ENCODE measurements at places on chromosomes 11 and 22.
A peak's percentile ranks its signal among the peaks of the same experiment; 100 is the strongest.

- DNase-seq, result no peak
Measured at GRCh38 chr11:73981051-73981805, 1.4 kb downstream of the UCP2 start.

DNA sequence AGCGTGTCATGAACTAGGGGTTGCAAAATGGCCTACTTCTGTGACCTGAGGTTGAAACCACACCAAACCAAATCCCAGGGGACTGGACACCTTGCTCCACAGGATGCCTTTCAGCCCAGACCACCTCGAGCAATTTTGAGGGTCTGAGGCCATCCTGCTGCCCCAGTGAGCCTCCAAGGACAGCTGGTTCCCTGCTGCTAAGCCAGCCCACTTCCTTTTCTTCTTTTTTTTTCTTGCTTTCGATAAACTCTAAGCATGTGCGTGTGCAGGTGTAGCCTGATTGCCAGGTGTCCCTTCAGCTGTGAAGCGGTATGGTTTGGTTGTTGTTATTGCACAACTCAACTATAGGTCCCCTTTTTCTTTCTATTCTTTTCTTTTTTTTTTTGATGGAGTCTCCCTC is 2.7 kb downstream of the CRYBB1 start:
- no peak for DNase-seq

DNA sequence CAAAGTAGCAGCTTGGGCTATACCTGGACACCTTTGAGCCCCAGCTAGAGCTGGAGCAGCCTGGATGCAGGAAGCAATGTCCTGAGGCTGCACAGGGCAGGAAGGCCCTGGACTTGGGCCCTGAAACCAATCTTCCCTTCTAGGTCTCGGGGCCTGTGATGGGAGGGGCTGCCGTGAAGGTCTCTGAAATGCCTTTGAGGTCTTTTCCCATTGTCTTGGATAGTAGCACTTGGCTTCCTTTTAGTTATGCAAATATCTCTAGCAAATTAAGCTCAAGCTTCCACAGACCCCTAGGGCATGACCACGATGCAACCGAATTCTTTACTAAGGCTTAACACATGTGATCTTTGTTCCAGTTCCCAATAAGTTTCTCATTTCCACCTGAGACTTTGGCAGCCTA is 40.0 kb downstream of the LINC01488 start:
- DNase-seq, result no peak

GRCh38 chr22:50270666-50271394 is 650 bp upstream of the MAPK11 start:
- DNase-seq, result peak; percentile 80

- no peak for DNase-seq
Measured at GRCh38 chr22:46230262-46230901, 19.7 kb downstream of the CDPF1 start.

DNA sequence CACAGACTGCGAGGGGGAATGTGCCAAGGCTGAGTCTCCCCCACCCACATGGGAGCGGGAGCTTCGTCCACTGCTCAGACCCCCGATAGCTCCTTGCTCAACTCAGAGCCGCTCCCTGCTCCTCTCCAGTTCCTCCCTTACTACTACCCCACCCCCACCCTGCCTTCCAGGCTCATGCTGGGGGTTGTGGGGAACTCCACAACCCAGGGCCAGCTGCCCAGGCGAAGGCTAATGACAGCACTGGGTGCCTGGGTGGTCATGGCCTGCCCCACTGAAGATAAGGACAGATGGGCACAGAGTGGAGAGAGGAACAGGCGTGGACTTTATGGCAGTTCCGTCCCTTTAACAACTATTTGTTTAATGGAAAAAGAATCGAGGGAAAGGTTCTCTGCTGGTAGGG is 73.7 kb downstream of the PDE2A start:
- DNase-seq, result no peak

- no peak for DNase-seq
Measured at GRCh38 chr11:119589001-119589400, 140.0 kb downstream of the NECTIN1 start.

GRCh38 chr11:111734954-111735261 is 31.3 kb downstream of the PPP2R1B start:
- DNase-seq, result no peak

- DNase-seq, result no peak
Measured at GRCh38 chr11:64229744-64230170, 591 bp upstream of the DNAJC4 start.

GRCh38 chr11:76282172-76282571 is 75.9 kb upstream of the WNT11 start:
- DNase-seq, result no peak

DNA sequence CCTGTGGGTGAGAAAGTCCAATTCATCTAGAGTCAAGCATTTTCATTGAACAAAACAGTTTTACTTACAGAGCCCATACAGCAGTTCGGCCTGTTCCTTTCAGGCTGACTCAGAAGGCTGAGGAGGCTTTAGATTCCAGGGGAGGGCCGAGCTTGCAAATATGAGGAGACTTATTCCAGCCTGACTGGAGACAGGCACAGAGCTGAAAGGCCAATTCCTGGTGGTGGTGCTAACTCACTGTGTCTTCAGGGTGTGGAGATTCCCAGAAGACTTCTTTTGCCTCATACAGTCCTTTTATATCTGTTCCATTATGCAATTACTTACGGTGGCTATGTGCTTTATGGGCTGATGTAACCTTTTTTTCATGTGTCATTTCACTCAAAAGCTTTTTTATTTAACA is at the start of gene OR51E2:
Gene OR51E2 (minus strand): TSS at position 269 of the 400 bp plus-strand sequence. CDS start 15,142 bp downstream, outside the sequence.
- DNase-seq, result peak; percentile 1

- DNase-seq, result no peak
Measured at GRCh38 chr11:30585892-30586250, 282 bp downstream of the MPPED2 start.

DNA sequence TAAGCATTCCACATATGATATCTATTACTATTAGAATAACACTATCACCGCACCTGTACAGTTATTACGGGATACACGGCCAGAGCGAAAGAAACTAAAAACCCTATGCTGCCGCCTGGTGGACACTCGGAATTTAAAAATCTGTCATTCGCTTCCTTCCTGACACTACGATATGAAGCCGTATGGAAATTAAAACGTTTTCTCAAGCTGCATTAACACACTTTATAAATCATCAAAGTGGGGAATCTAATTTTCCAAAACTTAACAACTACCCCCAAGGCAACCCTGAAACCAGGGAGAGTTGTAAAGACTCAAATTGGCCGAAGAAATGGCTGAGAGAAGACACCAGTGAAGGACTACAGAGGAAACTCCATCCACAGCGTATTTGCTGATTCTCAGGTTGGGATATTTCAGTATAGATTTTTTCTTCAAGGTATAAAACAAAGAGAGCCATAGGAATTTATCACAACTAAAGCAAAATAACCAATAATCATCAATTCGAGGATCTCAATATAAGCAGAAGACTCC is 1.4 kb downstream of the CCDC73 start:
- DNase-seq, result peak; percentile 56

DNA sequence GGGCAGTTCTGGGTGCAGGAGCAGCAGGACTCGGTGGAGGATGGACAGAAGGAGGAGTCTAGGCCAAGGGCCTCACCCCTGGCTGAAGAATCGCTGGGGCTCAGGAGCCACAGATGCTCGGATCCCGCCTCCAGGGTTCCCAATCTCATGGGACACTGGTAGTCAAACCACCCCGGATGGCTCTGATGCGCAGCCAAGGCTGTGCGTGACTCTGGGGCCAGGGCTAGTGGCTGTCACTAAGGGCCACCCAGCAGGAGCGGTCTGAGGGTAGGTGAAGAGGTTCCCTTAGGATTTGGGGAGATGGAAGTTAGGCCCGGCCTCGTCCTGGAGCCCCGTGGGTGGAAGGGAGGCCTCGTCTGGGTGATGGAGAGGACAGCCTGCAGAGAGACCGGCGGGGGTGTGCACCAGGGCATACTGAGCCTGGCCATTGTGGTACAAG is 300.6 kb downstream of the TBC1D22A start:
- no peak for DNase-seq

DNA sequence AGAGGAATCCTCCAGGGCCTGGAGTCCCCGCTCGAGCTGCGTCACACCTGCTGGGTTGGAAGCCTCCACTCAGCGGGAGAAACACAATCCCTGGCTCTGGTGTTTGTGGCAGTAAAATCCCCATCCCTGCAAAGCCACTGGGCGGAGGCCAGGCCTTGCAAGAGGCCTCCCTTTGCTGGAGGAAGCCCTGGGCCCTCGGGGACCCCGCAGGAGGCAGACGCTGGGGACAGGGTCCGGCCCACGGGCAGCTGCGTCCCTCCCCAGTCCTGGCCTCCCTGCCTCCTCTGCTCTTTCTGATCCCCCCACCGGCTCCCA is 194.7 kb downstream of the BRD1 start:
- no peak for DNase-seq

- DNase-seq, result no peak
Measured at GRCh38 chr11:57309106-57310059, 15.4 kb downstream of the TNKS1BP1 start.

DNA sequence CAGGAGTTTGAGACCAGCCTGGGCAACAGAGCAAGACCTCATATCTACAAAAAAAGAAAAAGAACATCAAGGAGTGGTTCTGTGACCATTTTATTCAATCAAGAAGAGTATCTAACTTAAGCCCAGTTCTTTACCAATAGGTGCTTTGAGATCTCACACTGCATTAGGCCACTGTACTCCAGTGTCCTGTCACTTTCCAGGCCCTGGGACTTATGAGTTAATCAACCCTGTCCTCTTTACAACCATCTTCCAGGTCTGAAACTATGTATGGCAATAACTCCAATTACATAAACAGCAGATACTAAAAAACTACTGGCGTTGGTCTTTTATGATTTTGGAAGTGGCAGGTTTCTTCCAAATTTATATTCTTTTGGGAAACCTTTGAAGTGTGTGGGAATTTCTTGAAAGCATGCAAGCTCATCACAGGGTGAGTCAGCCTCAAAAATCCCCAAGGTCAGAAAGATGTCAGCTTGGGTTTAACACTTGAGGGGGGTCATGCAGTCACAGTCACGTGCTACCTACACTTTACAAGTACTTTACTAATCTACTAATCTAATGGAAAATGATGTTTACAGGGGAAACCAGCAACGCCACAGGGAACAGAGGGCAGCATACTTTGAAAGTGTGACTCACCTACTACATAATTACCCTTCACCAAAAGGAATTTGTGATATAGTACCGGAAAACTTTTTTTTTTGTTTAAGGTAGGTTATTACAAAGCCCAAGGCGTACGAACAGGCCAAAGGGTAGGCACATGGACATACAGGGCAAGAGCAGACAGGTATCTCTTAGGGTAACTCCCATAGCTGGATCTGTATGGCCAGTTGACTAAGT is 15.6 kb downstream of the PISD start:
- peak; percentile 51 for DNase-seq

GRCh38 chr22:44933666-44934453 is 75.9 kb downstream of the PHF21B start:
- no peak for DNase-seq

- no peak for DNase-seq
Measured at GRCh38 chr11:88537613-88538012, 200.1 kb upstream of the CTSC start.

DNA sequence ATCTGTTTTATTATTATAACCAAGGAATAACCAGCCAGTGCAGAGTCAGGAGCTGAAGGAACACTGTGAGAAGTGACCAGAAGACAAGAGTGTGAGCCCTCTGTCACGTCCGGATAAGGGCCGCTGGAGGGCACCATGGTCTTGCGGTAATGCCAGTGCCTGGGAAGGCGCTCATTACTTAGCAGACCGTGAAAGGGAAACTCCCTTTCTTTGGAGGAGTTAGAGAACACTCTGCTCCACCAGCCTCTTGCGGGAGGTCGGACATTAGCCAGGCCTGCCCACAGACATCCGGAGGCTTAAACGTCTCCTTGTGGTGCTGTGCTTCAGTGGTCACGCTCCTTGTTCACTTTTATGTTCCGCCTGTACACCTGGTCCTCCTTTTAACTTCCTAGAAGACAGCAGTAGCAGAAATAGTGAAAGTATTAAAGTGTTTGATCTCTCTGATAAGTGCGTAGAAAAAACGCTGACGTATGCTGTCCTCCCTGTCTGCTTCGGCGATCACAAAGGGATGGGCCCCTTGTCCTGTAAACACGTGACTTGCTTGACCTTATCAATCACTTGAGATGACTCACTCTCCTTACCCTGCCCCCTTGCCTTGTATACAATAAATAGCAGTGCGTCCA is 120.6 kb upstream of the LMO1 start:
- DNase-seq, result peak; percentile 10

DNA sequence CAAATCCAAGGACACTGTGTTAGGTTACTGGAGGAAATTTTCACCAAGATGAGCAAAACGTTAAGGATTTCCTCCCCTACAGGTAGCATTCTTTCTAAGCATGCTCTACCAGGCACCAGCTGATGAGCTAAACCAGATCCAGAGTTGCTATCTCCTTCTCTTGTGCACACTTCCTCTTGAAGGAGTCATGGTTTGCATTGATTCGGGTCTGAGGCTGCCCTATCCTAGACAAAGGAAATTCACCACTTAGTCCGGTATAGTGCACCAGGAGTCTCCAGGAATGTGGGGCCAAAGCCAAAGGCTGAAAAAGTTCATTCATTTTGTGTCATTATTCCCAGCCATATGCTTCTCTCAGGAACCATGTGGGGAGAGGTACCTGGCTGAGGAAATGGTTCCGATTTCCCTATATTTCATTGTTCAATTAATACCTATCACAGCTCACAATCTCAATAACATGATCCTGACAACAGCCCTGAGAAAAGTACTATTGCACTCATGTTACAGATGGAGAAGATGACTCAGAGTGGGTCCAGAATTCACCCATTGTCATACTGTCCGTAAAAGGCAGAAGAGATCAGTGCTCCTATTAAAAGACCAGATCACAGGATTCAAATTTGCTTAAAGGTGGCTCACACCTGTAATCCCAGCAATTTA is 39.1 kb downstream of the SLC35F2 start:
- no peak for DNase-seq

DNA sequence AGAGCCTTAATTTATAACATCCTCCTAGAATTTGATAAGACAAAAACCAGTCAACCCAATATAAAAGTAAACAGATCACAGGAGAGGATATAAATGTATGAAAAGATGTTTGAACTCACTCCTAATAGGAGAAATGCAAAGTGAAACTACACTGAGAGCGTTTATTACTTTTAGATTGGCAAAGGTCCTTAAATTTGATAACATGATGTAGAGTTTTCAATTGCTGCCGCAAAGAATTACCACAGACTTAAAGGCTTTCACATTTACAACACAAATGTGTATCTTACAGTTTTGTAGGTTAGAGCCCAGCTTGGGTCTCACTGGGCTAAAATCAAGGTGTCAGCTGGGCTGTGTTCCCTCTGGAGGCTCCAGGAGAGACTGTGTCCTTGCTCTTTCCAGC is 9.1 kb upstream of the POU2AF2 start:
- DNase-seq, result no peak

DNA sequence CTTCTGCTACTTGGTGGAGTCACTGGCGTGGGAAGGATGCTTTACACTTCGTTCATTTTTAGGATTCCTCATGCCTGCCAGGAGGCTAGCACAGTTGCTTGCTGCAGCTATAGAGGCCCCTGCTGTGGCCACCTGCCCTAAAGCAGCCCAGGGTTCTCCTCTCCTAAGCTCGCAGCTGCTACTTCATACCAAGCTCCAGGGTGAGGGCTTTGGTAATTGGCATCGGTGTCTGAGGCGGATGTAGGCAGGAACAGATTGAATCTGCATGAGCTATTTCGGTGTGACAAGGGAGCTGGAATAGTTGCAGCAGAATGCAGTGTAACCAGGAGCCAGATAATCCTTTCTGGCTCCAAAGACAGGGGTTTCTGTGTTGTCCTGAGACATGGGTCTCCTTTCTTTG is 133.1 kb downstream of the MICAL2 start:
- DNase-seq, result no peak

All from RKO (cell line).